ENCODE measurements at places on chromosomes 4 and X.
A peak's percentile ranks its signal among the peaks of the same experiment; 100 is the strongest.

- no peak for DNase-seq
Observed at GRCh38 chr4:123659262-123659661, 262.7 kb downstream of the SPRY1 start.

- no peak for DNase-seq
Observed at GRCh38 chr4:156252358-156252921, 298.8 kb upstream of the CTSO start.

- peak; percentile 65 for DNase-seq
Observed at GRCh38 chr4:72302981-72303704, 265.9 kb downstream of the ADAMTS3 start.

DNA sequence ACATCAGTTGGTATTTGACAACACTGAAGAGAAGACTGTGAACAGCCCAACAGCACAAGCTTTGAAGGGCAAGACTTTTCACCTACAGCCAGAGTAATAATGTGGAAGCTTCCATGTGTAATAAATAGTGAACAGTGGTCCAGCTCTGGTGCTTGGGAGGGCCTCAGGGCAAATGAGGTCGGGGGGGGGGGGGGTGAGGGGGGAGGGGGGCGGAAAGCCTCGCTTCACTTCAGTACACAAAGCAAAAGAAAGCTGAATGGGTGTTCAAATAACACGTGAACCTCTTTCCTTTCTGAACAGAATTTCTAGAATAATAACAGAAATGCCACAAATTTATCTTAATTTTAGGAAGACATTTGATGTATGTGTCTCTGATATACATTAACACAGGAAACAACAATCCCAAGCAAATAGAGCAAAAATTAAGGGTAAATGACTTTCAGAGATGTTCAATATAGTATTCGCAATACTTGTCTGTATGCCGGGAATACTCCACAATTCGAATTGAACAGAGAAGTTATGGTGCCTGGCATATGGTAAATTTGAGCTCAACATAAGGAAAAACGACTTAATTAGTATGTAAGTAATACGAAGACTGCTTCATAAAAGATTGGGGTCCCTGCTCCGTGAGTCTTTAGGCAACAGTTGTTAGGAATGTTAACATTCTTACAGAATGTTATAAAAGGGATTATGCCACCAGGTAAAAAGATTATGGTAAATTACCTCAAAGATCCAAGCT lies 92.6 kb downstream of the FRYL start:
- peak; percentile 47 for DNase-seq

GRCh38 chr4:15906020-15906443 lies 32.5 kb downstream of the FGFBP1 start:
- peak; percentile 93 for DNase-seq

DNA sequence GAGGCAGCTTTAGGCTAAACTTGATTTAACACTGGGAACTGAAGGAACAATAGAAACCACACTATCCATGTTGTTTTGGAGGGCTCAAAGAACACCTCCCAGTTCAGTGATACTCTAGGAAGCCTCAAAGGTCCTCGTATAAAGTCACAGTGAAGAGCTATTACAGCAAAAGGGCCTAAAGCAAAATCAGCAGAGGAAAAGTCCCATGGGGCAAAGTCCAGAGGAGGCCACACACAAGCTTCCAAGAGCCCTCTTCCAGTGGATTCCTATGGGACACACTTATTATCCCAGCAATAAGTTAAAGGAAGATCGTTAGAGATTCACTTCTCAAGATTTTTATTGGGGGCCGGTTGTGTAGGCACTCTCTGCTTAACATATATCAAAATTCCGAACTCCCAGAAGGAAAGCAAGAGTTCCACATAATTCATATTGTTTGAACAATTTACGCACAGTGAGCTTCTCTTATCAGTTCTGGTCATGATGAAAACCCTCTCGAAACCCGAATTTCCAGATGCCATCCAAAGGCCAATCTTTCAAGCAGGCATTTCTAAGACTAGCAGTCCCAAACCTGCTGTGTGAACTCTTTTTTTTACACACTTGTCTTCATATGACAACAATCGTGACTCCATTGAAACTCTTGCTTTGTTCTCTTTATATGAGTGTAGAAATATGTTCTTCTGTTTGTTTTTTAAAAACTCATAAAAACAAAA lies 53.7 kb downstream of the ANXA5 start:
- DNase-seq = no peak

GRCh38 chr4:123412091-123412505 lies 15.5 kb downstream of the SPRY1 start:
- DNase-seq = no peak

- DNase-seq = no peak
Observed at GRCh38 chrX:144379156-144379555, 495.3 kb downstream of the UBE2NL start.

- no peak for DNase-seq
Observed at GRCh38 chr4:173176010-173176409, 7.4 kb downstream of the GALNT7 start.

- no peak for DNase-seq
Observed at GRCh38 chr4:66219401-66219800, 549.1 kb upstream of the EPHA5 start.

DNA sequence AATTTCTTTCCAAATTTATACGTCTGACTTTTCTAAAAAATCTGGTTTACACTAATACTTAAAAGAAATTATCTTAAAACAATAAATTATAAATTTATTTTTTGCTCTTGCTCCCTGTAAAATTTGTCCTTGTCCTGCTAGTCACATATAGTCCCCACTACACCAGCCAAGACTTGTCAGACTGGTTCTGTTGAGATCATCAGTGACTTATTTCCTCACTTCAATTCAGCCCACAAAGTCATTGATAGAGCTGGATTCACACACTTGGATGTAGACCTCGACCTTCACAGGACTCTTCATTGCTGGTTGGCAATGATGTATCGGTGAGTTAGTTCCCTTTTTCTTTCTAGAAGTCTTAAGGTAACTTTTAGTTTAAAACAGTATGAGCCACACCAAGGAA lies at the start of gene TMPRSS11E:
TMPRSS11E (plus strand) TSS at position 263 of the 400 bp plus-strand sequence; CDS start at position 313, 50 bp downstream.
- peak; percentile 59 for DNase-seq

DNA sequence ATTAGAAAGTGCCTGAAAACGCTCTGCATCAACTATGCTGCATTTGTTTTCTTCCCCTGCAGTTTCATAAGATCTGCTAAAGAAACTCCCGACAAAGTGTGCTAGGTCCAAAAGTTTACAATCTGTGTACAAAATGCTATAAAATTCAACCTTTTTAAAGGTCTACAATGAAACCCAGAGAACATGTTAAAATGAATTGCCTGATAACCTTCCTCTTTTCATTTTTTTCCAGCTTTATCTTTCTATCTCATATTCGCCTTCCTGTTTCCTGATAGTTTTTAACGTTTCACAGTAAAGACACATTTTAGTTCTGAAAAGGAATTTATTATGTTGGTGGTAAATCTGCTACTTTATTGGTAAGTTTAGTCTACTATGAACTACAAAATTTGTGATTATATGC lies 9.5 kb upstream of the HPGDS start:
- no peak for DNase-seq

DNA sequence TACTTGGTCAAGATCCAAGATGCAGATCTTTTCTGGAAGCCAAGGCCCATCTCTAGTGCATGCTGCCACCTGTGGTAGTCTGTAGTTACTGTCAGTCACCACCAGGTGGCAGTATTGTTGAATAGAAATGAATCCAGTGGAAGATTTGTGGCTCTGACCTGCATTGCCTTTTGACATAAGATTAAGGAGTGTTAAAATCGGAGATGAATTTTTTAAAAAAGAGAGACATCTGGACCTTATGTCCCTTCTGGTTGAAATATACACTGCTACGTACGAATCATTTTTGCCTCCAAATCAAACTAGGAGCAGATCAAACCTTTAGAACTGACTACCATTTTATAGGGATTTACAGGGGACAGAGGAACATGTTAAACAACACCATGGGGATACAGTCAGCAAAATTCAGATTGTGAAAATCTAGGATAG lies 46.9 kb upstream of the RHOH start:
- DNase-seq = peak; percentile 74

- DNase-seq = no peak
Observed at GRCh38 chr4:114041117-114041475, 61.6 kb upstream of the ARSJ start.

GRCh38 chr4:22129454-22130029 lies 181.0 kb upstream of the KCNIP4 start:
- peak; percentile 76 for DNase-seq

DNA sequence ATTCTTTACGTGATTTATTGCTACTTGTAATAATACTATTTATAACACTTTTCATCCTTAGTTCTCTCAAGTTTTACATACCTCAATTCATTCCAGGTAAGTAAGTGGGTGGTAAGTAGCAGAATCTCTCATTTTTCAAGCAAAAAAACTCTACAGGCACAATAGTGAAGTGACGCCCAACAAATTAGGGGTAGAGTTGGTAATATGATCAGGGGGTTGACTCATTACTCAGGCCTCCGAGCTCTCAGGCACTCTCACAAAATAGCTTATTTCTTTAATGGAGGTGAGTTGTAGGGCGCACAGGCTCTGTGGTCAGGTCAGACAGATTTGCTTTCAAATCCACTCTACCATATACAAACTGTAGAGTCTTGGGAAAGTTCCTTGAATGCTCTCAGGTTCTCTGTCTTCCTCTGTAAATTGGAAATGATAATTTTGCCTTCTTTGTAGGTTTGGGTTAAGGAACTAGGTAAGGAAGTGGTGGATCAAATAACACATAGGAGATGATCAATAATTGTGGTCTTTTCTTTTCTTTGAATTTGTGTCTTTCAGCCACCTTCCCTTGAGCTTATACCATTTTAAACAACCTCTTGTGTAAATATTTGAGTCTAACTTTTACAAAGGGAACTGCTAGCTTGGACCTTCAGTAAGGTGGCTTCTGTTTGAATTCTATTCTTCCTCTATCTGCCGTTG lies 134.9 kb upstream of the LEF1 start:
- DNase-seq = peak; percentile 80

GRCh38 chr4:84492290-84492689 lies 6.8 kb downstream of the NKX6-1 start:
- DNase-seq = no peak

DNA sequence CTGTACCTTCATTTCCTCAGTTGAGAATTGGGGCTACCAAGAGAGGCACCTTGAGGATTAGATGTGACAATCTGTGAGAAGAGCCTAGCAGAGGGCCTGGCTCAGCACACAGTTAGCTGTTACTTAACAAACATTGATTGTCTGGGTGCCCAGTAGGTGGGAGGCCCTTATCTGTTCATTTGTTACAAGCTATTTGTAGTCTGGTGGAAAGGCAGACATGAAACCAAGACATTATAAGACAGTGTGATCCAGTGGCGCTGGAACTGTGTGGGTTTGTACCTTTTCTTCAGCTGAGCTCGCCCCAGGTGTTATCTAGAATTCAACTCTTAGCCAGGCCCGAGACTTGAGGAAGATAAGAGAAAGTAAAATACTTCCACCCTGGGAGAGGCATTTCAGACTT lies 16.9 kb downstream of the AKAP4 start:
- no peak for DNase-seq

DNA sequence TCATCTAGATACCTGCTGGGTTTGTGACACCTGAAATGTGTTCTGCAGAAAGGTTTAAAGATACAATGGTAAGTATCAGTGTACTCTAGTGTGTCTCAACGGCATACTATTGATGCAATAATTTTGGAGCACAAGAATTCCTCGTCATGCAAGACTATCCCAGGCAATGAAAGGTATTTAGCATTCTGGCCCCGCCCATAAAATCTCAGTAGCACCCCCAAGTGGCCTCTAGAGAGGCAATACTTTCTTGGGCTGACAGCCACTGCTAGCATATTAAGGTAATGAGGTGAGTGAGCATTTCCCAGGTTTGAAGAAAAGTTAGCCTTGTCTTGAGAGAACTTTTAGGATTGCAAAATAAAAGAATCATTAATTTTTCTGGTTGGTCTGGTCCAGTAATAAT lies 24.0 kb downstream of the TAB3 start:
- DNase-seq = no peak

DNA sequence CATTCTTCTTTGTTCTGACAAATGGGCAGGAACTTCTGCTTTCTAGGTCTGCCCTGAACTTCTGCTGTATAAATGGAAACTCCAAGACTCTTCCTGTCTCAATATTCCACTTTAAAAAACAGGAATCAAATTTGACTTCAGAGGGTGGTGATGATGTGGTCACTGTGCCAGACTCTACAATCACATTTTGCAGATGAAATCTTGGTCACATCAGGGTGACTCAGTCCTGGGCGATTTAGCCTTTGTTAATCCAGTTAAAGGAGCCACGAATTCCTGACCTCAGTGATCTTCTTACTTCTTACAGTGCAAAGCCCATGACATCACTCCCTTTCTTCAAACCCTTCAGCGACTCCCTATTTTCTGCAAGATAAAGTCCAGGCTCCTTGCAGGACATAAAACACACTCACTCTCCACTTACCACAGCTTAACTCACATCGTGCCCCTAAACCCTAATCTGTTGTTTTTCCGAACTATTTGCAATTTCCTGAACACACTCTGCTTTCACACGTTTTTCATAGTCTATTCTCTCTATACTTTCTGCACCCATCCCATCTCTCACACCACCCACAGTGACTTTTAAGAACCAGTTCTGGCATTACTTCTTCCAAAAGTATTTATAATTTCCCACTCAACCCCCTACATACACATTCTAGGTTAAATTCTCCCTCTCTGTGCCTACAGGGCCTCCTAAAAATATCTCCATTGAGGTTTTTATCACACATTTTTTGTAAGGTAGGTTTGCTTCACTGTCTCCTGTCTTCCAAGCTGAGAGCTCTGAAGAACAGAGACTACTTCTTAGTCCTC lies 11.1 kb downstream of the GASK1B start:
- peak; percentile 96 for DNase-seq
